Stimulated activated CD8-positive, alpha-beta memory T cell treated with anti-CD3 and anti-CD28 coated beads, Interleukin-4, amount 100 ng/mL, for 1 hour (primary cell): ENCODE measurements at places on chromosomes 13 and 19.

GRCh38 chr19:45103156-45103507 is 10.2 kb downstream of the PPP1R37 start:
- DNase-seq: no peak

- no peak for DNase-seq
Measured at GRCh38 chr13:42114912-42115311, 66.5 kb downstream of the DGKH start.

DNA sequence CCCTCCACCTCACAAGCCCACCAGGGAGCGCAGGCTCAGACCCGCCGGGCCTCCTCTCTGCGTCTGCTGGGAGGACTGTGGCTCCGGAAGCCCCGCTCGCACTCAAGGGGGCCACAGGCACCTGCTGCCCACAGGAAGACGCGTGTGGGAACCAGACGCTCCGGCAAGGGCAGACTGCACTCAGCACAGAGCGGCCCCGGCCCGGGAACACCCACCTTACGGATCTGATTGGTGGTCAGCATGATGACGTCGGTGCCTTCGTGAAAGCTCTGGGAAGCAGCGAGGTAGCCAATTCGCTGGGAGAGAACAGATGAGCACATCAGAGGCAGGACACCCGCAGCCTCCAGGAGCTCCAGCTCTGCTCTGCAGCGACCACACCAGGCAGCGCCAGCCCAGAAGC is 14.6 kb downstream of the AP3D1 start:
- DNase-seq: no peak

DNA sequence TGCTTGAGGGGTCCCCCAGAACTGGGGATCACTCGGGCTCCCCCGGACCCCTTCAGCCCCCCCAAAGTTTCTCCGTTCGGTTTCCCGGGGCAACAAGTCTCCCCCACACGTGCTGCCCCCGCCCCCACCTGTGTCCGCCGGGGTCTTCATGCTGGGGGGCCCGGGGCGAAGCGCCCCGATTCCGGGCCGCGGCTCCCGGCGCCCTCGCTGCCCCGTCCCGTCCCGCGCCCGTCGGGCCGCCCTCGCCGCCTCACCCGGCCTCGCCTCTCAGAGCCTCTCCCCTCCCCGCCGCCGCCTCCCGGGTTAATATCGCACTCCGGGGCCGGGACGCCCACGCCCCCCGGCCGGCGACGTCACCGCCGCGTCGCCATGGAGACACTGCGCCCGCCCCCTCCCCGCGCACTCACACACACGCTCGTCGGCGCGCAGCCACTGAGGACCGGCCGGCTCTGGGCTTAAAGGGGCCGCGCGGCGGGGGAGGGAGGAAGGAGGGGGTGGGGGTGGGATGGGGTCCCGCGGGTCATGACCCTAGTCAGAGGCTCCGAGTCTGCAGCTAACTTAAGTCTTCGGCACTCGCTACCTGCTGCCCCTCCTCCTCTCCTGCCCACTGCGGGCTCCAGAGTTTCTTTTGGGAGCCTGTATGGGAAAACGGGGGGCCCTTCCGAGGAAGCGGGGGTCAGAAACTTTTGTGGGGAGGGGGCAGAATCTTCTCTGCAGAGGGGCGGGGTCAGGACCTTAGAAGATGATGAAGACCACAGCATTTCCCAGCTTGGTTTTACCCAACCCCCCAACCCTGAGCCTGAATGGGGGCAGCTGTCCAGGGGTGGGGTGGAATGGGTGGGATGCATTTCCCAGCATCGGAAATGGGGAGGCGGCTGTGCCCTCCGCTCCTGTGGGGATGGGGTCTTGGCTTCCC is at the start of gene ERF:
ERF (minus strand) TSS at position 279 of the 916 bp plus-strand sequence; CDS start at position 150, 129 bp downstream.
- peak; percentile 88 for DNase-seq
